Amniotic stem cell (primary cell): ENCODE measurements at places on chromosomes 7 and 10.

DNA sequence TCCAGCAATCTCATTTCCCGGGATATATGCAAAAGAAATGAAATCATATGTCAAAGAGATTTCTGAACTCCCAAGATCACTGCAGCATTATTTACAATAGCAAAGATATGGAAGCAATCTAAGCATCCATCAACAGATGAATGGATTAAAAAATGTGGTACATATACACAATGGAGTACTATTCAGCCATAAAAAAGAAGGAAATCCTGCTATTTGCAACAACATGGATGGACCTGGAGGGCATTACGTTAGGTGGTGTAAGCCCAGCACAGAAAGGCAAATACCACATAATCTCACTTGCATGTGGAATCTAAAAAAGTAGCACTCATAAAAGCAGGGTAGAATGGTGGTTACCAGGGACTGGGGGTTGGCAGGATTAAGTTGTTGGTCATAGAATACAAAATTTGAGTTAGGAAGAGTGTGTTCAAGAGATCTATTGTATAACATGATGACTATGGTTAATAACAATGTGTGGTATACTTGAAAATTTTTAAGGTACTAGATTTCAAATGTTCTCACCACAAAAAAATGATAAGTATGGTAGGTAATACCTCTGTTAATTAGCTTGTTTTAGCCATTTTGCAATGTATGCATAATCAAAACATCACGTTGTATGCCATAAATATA, 32.9 kb upstream of the EIF5AL1 start:
- no peak for DNase-seq

DNA sequence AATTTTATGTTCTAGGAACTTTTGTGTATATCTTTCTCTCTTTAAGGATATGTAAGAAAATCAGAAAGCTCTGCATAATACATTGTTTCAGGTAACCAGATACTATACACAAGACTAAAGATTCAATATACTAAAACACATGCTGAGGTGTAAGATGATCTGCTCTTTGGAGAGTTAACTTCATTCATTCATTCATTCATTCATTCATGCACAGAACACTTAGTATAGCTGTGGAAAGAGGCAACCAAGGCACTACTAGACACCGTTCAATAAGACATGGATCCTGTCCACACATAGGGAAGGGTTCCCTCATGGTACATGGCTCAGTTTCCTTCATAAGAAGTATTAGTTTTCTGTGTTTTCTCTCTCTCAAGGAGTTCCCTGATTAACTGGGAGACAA, 207.6 kb upstream of the AOAH start:
- no peak for DNase-seq

DNA sequence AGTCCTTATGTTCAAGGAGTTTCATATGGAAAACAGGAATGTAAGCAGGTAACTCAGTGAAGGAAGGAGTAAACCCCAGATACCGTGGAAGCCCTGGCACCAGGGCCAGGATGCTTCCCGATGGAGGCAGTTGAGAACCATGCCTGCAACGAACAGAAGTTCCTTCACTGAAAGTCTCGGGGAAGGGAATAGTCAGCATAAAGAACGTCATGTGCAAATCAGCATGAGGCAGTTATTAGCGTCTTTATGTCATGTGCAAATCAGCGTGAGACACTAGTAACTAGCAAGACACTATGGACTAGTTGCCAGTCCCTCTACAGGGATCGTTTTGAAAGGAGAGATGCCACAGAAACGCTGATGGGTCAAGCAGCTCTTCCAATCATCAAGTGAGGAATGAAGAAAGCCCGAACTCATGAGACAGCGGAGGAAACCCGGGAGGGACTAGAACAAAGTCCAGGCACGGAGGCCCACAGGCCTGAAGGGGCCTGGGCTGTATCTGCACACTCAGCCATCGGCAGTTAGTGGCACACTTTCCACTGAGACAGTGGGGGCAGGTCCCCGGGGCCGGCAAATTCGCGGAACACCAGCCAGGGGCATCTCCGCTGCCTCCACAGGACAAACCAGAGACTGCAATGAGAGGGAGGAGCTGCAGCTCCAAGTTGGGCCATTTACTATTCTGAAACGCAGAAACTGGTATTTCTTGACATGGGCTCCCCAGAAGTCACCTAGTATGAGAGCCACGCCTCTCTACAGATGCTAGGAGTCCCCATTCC, 109.6 kb downstream of the SFMBT2 start:
- no peak for DNase-seq

DNA sequence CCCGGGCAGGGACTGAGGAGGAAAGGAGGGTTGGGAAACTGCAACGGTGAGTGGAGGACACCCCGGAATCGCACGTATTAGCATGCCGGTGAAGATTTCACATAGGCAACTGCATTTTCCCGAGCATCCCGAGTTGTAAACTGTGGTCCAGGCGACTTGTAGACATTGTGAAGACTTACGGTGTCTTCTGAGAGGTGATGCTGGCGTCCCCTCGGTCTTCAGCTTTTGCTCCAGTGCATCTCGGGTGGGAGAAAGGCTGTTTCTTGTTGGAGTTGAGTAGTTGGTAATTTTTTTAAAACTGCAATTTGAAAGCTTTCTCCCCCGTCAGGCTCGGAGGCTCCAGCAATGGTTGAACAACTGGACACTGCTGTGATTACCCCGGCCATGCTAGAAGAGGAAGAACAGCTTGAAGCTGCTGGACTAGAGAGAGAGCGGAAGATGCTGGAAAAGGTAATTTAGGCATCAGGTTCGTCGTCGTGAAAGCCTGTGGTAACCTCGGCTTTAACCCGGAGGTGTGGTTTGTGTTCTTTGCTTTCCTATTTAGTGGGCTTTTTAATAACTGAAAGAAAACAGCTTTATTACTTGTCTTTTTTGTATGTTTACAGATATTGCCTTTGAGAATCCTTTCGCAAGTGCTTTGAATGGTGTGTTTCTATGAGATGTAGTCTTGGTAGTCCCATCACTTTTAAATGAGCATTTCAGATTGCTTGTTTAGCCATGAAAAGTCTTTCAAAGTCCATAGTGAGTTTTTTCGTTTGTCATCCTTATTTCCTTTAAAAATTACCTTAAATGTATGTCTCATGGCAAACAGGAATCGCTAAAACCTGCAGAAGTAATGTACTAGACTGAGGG, 687 bp downstream of the HELLS start:
- DNase-seq = no peak

DNA sequence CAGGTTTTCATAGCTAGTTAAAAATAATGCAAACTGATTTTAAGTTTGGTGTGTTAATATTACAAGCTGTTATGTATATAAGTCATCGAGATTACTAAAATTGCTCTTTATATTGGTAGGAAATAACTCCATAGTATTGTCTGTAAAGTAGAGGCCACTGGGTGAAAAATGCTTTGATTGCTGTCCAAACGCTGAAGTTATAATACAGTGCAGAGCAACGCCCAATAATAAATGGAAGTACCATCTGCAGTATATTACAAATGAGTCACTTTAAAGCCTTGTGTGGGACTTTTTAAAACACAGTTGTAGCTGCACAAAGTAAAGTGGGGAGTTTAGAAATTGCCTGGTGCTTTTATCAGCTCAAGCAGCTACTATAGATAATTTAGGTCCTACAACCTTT, 196.1 kb downstream of the NXPH1 start:
- DNase-seq = no peak

DNA sequence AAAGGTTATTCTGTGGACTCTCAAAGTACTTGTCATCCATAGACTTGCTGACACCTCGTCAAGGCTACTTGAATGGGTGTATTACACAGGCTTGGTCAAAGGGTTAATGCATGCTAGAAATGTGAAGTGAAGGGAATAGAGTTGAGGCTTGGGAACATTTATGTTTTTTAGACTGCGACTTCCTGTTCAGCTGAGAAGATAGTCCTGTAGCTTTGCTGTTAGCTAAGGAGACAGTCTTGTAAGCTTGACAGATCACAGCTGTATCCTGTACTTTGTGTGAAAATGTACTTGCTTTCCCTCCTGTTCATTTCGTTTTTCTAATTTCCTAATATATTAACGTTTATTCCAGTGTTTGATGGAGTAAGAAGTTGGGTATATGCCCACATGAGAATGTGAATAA, 52.1 kb downstream of the ADD3 start:
- DNase-seq = no peak
